ENCODE measurements at places on chromosomes 6 and 20.
A peak's percentile ranks its signal among the peaks of the same experiment; 100 is the strongest.

GRCh38 chr6:48735846-48736245 is 624.8 kb upstream of the PTCHD4 start:
- no peak for DNase-seq

GRCh38 chr6:160766989-160767646 is 65.1 kb downstream of the PLG start:
- peak; percentile 35 for DNase-seq

- DNase-seq, result no peak
Measured at GRCh38 chr6:125477844-125478243, 176.1 kb upstream of the HDDC2 start.

DNA sequence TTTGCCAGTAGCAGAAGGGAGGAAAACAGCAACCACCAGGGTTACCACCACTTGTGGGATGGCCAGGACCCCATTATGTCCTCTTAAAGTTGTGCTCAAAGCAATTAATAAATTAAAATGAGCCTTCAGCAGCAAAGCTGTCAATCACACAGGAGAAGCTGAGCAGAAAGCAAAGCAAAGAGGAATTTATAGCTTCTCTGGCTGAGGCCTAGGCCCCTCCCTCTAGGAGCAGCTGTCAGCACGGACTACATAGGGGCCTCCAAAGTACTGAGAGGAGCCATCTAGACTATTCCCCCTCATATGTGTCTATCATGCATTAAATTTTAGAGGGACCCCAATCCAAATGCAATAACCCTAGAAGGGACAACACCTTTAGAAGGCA is 6.4 kb downstream of the CCND3 start:
- no peak for DNase-seq

Data from fibroblast of the conjunctiva (primary cell).